ENCODE measurements at places on chromosomes 2 and 18. TPM values are rescaled to one million over a fixed set of nuclear protein-coding genes. Genes with fewer than 3 reads are reported as not detected.

DNA sequence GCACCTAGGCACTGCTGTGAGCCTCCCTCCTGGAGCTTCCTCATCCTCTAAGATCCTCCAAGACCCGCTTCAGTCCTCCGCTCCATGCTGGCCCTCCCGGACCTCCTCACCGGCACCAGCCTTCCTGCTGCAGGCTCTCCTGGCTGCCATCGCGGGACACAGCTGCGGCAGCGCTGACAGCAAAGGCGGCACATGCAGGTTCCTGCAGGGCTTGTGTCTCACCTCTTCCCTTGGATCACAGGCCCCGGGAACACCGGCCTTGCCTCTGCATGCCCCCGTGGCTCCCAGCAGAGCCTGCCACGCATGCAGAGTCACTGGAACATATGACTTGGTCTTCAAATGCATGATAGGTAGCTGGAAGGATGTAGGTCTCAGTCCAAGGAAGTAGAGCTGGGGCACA is 67.2 kb downstream of the PTGR3 start:
- no peak for DNase-seq

DNA sequence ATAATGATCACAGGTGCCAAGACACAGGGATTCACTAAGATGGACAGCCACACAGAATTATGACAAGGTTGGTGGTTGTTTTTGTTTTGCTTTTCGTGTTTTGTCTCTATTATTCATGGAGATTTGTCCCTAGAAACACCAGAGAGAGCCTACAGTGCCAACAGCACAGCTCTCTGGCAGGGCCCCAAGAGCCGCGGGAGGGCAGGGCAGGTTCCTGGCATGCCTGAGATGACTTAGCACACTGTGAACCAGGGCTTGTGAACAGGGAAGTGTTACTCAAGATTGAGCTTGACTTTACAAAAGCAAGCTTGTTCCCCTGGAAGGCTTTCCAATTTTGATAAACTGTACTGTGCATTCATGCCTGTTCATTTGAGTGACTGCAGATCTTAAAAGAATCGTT is 437.4 kb upstream of the SALL3 start:
- no peak for DNase-seq

GRCh38 chr2:72011370-72011689 is 136.3 kb downstream of the CYP26B1 start:
- no peak for DNase-seq

- DNase-seq: peak; percentile 53
Measured at GRCh38 chr2:100470898-100471514, 724 bp downstream of the NMS start.

DNA sequence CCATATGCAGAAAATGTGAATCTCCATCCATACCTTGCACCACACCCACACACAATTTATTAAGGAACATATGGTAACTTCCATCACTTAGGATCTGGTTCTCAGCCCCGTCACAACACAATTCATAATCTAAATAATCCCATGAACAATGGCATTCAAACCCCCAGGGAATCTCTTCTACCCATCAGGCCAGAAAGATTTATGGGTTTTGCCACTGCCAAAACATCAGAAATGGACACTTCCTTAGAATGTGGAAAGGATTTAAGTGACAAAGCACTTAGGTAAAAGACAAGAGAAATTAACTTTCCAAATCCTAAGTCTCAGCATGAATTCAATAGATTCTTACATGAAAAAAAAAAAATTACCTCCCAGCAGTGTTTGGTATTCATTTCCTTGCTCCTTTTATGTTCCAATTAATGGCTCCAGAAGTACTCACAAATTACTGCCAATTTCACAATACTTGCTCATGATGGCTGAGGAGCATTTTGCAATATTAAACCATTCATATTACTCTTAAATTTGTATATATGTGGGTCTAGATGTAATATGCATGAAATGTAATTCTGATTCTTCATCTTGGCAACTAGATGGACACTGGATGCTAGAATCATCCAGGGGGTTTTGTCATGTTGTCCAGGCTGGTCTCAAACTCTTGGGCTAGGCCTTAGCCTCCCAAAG is 56.5 kb upstream of the TMEM247 start:
- no peak for DNase-seq

GRCh38 chr18:24227977-24228666 is 89.3 kb downstream of the CABYR start:
- DNase-seq: no peak

DNA sequence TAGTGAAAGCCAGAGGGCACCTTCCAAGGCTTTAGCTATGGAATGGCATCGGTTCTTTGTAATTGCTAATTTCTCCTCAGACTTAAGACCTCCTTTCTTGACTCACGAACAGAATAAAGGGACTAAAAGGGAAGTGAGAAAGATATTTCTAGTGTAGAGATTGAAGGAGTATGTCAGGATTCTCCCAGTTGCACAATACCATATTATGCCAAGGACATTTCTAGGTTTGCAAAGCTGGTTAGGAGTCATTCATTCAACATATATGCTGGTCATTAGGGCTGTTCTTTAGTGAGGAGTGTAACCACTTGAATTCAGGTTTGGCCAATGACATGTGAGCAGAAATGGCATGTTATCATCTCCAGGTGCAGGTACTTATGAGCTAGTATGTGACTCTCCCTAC is 7.4 kb downstream of the REEP1 start:
- no peak for DNase-seq

- no peak for DNase-seq
Measured at GRCh38 chr2:218437969-218438368, 19.0 kb downstream of the VIL1 start.

DNA sequence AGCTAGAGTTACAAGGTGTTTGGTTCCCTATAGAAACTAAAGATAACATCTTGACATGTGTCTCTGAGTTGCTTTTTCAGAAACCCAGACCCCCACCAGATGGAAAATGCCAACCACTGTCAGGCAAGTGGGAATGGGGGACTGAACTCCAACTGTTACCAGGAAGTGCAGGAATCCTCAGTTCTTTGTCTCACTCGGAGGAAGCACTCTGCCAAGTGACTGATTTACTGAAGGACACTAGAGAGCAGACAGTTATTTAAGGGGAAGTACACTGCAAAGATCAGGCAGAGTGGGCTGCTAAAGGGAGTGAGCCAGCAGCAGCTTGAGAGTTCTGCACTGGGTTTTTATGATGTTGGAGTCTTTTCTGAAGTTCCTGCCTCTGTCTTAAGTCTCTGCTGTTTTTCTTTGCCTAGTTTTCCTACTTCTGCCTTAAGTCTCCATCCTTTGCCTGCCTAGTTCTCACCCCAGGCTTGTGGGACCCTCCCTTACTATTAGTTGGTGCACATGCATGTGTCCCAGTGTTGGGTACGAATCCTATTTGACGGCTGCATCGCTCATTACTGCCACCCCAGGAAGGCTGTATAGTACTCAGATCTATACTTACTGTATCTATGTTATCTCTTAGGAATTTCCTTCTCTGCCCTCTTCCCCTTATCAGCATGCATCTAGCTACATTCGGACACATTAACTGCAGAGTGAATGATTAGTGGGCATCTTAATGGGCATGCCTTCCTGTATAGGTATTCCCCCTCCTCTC is 97.1 kb downstream of the TEX51 start:
- DNase-seq: no peak

- no peak for DNase-seq
Measured at GRCh38 chr2:111952871-111953452, 54.6 kb downstream of the MERTK start.

Gene FOXD4L1
- 0.21 TPM for total RNA-seq

Gene ANKRD30B
- not detected for total RNA-seq

Gene TACR1
- total RNA-seq: not detected

Gene TTL
- total RNA-seq: 37.6 TPM

Gene LOXHD1
- 0.63 TPM for total RNA-seq

Gene UGT1A8
- not detected for total RNA-seq

Gene TRABD2A
- total RNA-seq: 71.9 TPM

Gene RAB17
- total RNA-seq: 0.16 TPM
